ENCODE measurements at places on chromosomes 6 and 20. TPM values are rescaled to one million over a fixed set of nuclear protein-coding genes. Genes with fewer than 3 reads are reported as not detected.

The SALL4 gene
- total RNA-seq, result not detected

The NKAIN4 gene
- not detected for total RNA-seq

The CNKSR3 gene
- total RNA-seq, result not detected

The UBE2V1 gene
- 166 TPM for total RNA-seq

The TAP1 gene
- 148 TPM for total RNA-seq

The HLA-DRA gene
- total RNA-seq, result 2,835 TPM

The SGK1 gene
- total RNA-seq, result 36.2 TPM

The PSORS1C2 gene
- not detected for total RNA-seq

The MICB gene
- 17.2 TPM for total RNA-seq
